ENCODE measurements at places on chromosomes 3 and 15.
A peak's percentile ranks its signal among the peaks of the same experiment; 100 is the strongest.

- DNase-seq = no peak
Measured at GRCh38 chr3:71986606-71987005, 201.7 kb upstream of the PROK2 start.

GRCh38 chr3:6250167-6250566, 610.7 kb upstream of the GRM7 start:
- no peak for DNase-seq

DNA sequence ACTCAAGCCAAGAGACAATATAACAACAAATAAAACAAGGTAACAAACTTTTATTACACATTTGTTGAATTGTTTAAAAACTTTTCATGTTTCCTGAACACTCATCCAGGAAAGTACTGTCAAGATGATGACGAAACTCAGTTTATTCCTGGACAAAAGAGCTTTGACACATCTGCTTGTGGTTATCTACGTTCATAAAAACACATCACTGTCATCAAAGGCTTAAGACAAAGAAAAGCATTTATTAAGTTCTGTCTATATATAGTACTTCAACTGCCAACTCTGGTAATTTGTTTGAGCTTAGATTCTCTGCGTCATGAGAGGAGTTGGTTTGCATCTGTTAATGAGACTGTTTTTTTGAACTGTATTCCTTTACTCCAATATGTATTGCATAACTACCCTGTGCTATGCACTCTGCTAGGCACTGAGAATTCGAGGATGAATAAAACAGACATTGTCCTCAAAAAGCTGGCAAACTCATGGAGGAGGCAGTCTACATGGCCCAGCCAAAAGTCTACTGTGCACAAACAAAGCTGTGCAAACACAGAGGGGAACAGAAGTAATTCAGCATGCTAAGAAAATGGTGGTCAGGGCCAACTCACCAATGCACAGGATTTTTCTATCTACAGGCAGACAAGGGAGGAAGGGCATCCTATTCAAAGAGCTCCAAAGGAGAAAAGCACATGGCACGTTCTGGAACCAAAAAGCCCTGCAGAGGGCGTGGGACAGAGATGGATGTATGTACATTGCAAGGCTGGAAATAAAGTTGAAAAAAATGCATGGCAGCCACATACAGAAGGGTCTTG, 21.5 kb downstream of the PLD1 start:
- no peak for DNase-seq

DNA sequence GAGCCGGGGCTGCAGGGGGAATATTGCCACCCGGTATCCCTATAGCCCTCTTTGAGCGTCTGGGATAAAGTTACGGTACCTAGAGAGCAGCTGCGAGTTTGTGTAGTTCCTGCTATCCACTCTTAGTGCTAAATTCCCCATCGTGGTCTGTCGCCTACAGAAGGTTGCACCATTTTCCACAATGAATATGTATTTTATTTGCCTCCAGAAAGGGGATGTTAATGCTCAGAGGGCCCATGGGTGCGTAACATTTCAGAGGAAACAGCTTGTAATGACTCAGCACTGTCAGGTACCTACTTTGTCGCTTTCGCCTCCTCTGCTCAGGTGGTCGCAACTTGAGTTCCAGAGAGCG, 1.1 kb downstream of the SLCO3A1 start:
- DNase-seq = peak; percentile 51

- DNase-seq = no peak
Measured at GRCh38 chr3:28850186-28850585, 430.7 kb upstream of the RBMS3 start.

DNA sequence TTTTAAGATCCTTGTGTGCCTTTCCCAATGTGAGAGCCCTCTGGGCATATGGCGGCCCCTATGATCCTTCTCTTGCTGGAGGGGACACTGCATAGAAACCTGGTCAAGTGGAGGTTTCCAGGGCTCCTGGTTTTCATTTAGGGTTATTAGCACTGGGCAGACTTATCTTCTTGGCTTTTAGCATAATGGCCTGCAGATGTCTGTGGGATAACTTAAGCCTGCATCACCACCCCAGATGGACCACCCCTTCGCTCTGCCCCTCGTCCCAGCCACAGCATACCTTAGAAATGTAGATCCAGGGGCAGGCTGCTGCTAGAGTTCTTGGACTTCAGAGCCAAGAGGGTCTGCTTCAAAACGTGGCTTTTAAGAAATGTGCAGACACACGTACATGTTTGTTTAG, 340.3 kb upstream of the CTDSPL start:
- DNase-seq = no peak

GRCh38 chr3:16570113-16570512, 35.1 kb downstream of the DAZL start:
- no peak for DNase-seq

DNA sequence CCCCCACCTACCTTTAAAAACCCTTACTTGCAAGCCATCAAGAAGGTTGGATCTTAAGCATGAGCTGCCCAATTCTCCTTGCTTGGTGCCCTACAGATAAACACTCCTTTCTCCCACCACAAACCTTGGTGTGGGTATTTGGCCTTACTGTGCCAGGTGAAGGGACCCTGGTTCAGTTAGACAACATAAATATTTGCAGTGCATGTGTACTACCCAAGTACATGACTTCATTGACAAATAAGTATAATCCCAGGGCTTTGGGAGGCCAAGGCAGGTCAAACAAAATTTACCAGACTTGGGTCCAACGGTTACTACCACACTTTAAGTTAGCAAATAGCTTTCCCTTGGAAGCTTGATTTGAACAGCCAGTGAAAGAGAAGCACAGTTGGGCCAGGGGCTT, 9.3 kb upstream of the CNOT10 start:
- no peak for DNase-seq

DNA sequence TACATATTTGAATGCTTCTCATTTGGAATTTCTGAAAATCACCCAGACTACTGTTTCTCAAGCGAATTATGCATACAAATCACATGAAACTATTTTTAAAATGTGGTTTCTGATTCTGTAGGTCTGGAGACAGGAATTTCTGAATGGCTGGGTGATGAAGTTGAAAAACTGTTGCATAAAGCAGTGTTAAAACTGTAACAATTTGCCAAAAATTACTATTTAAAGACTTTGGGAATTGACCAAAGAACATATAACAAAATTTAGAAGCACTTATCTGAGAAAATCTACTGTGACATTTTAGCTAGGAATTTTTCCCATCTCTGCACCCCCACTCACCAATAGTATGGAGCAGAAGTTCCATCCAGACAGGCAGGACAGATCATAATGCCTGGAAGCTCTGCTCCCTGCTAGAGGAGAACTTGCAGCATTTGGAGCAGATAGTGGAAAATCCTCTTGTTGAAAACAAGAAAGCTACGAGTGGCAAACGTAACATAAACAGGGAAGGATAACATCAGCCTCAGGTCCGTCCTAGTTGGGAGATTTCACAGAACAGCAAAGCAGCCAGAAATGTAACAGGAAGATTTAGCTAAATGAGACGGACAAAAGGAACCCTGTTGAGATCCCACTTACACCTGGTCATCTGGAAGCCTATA, 132.3 kb upstream of the MCTP2 start:
- DNase-seq = no peak

DNA sequence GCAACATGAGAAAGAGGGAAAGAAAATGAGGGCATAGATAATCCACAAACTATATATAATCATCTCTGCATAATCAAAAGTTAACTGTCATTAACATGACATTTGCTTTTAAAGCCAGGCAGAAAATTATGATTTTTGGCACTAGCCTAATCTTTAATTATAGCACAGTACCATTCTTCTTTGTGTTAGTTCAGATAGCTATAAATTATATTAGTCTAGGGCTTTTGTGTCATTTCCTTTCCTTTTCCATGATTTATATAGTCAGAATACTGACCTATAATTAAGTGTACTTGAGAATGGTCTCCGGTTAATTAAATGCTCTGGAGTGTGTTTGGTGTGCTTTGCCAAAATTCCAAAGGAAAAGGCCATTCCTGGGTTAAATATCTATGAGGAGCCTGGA, 441.9 kb upstream of the THRB start:
- no peak for DNase-seq

GRCh38 chr3:36993326-36994283, at the start of gene MLH1:
Gene MLH1, plus strand, starts transcription at chr3:36993518. Its CDS starts 30 bp downstream, at chr3:36993548.
- DNase-seq = peak; percentile 100

DNA sequence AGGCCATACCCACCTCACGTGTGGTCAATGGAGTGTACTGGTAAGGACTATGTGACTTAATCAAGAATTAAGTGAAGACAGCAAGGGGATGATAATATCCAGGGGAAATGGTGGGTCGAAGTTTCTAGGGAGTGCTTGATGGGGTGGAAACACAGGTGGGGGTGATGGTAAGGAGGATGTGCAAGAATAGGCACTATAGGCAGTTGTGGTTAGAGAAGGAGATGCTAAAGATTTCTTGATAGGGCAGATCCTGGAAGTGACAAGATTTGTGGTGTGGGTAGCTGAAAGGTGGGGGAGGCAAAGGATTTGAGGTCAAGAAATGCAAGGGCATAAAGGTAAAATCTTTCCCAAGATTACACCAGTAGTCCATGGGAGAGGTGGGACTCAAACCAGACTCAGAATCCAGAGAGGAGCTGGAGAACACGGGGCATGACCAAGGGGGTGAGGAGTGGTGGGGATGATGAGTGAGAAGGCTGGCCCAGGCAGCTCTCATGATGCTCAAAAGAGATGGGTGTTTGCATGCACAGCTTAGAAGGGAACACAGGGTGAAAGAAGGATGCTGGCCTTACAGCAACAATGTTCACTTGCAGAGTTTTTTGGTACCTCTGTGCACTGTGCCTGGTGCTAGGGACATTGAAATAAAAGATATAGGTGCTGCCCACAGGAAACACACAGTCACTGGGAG, 78.4 kb downstream of the CCR1 start:
- DNase-seq = no peak

DNA sequence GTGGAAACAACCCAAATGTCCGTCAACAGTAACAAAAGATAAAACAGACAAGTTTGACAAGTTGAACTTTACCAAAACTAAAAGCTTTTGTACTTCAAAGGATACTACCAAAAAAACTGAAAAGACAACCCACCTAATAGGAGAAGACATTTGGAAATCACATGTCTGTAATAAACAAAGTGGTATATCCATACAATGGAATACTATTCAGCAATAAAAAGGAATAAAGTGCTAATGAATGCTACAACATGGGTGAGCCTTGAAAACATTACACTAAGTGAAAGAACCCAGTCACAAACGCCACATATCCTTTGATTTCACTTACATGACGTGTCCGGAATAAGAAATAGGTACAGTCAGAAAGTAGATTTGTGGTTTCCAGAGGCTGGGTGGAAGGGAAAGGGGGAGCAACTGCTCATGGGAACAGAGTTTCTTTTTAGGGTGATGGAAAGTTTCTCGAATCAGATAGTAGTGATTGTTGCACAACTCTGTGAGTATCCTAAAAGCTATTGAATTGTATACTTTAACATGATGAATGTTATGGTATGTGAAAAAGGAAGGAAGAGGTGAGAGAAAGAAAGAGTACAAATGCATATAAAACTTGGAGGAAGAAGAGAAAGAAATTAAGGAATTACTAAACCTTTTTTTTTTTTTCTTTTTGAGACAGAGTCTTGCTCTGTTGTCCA, 72.7 kb upstream of the ABHD2 start:
- DNase-seq = no peak

DNA sequence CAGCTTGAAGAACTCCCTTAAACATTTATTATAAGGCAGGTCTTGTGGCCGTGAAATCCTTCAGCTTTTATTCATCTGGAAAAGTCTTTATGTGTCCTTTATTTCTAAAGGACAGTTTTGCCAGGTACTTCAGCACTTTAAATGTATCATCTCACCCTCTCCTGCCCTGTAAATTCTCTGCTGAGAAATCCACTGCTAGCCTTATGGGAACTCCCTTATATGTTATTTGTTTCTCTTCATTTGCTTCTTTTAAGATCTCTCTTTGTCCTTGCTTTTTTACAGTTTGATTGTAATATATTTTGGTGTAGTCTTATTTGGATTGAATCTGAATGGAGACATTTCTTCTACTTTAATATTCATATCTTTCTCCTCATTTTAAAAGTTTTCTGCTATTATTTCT, 86.7 kb upstream of the RBMS3 start:
- no peak for DNase-seq

GRCh38 chr3:3133500-3133899, 6.8 kb downstream of the TRNT1 start:
- DNase-seq = no peak

DNA sequence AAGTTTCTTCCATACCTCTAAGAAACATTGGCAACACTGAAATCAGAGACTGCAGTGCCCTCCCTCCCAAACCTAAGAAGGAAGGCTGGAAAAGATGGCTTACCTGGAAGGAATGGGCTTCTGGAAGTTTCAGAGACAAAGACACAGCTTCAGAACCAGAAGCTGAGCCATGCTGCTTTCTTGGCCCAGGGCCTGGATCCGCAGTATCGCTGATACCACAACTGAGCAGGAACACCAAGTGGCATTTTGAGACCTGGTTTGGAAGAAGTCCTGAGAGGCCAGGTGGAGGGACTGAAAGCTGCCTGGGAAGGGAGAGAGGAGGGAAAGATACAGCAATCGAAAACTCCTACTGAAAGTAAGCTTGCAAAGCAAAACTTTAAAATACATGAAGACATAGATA, 19.8 kb downstream of the GPR160 start:
- no peak for DNase-seq

DNA sequence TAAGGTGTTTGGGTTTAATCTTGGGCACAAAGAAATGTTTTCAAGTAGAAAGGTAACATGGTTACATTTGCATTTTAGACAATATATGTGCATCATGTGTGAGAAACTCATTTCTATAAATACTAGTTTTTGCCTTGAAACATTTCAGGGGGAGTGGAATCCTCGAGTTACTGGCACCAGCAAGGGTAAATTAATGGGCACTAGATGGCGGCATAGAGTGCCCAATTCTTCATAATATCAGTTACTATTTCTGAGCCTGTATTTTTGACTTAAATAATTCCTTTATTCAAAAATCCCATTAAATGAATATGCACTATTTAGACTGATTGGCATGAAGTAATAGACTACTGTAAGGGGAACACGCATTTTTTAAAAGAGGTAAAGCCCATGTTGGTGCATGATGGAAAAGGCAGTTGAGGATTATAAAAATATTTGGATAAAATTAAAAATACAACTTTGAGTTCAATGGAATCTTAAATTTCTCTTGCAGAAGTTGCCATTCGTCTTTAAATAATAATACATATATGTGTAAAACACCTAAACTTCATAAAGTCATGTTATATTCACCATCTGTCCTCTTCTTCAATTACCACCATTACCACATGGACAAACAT, 106.3 kb downstream of the ZBTB20 start:
- peak; percentile 17 for DNase-seq

- no peak for DNase-seq
Measured at GRCh38 chr15:40523611-40524010, 41.2 kb downstream of the CCDC32 start.

GRCh38 chr3:183375787-183376186, 52.6 kb downstream of the MCF2L2 start:
- peak; percentile 48 for DNase-seq

DNA sequence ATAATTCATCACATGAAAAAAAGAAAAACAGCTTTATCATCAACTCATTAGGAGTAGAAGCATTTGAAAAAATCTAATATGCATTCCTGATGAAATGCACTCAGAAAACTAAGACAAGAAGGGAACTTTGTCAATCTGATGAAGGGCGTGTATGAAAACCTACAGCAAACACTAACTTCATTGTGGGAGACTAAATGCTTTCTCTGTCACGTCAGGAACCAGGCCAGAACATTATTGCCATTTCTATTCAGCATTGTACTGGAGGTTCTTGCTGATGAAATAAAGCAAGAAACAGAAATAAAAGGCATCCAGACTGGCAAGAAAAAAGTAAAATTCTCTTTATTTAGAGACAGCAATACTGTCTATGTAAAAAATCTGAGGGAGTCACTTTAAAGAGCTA, 235.2 kb downstream of the GABRB3 start:
- no peak for DNase-seq

- DNase-seq = no peak
Measured at GRCh38 chr3:47318916-47319315, 36.2 kb downstream of the KLHL18 start.

- DNase-seq = no peak
Measured at GRCh38 chr3:167958141-167958540, 137.6 kb downstream of the GOLIM4 start.

Measured in CD4-positive, alpha-beta T cell treated with Interleukin-15 for 1 hour (primary cell).